NCI-H2029 treated with DMSO at 0.1 percent for 48 hours (cell line): ENCODE measurements at places on chromosomes 11 and 22.

- no peak for DNase-seq
These were observed 13.4 kb upstream of the NECTIN1 start for GRCh38 chr11:119742263-119742861.

- no peak for DNase-seq
These were observed 619 bp downstream of the LRRC75B start for GRCh38 chr22:24592058-24592850.

- DNase-seq: no peak
These were observed 81.4 kb upstream of the CD82 start for GRCh38 chr11:44483919-44484610.

GRCh38 chr11:94586978-94587377 is 19.8 kb downstream of the PIWIL4 start:
- no peak for DNase-seq

DNA sequence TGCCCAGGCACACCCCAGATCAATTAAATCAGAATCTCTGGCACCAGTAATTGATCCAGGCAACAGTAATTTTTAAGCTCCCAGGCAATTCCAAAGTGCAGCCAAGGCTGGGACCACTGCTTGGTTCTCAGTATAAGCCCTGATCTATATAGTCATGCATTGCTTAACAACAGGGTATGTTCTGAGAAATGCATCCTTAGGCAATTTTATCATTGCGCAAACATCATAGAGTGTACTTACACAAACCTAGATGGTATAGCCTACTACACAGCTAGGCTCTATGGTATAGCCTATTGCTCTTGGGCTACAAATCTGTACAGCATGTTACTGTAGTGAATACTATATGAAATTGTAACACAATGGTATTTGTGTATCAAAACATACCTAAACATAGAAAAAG is 651 bp upstream of the C11orf42 start:
- no peak for DNase-seq

- DNase-seq: no peak
These were observed 53.7 kb downstream of the SIK2 start for GRCh38 chr11:111655924-111656323.

DNA sequence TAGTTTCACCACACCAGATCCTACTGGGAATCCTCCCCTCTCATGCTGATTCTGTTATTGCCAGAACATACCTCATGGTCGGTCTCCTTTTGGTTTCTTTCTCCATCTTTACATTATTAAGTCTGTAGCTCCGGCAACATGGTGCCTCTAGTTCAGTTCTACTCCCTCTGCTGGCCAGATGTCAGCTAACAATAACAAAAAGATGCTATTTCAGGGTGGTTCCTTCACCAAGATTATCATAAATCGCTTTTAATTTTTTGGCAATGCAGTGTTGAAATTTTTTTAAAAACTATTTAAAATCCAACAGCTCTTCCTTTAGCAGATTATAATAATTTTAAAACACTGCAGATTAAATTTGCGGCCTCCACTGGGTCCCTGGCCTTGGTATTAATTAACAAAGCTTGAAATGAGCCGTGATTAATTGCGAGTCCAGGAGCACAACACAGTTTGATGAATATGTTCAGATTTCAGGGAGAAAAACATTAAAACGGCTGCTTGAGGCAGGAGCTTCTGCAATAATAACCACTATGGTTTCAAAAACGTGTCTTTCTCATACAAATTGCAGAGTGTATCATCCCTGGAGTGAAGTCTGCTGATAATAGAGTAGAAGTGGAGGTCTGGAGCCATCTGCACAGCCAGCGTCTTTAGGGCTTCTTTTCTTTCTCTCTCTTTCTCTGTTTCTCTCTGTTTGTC is 492.9 kb upstream of the KIRREL3 start:
- DNase-seq: no peak

- no peak for DNase-seq
These were observed 24.0 kb downstream of the PAX6 start for GRCh38 chr11:31786996-31787685.

GRCh38 chr22:41579297-41579996 is 10.2 kb downstream of the PMM1 start:
- DNase-seq: no peak

- no peak for DNase-seq
These were observed 316.0 kb upstream of the MTNR1B start for GRCh38 chr11:92653454-92653853.

DNA sequence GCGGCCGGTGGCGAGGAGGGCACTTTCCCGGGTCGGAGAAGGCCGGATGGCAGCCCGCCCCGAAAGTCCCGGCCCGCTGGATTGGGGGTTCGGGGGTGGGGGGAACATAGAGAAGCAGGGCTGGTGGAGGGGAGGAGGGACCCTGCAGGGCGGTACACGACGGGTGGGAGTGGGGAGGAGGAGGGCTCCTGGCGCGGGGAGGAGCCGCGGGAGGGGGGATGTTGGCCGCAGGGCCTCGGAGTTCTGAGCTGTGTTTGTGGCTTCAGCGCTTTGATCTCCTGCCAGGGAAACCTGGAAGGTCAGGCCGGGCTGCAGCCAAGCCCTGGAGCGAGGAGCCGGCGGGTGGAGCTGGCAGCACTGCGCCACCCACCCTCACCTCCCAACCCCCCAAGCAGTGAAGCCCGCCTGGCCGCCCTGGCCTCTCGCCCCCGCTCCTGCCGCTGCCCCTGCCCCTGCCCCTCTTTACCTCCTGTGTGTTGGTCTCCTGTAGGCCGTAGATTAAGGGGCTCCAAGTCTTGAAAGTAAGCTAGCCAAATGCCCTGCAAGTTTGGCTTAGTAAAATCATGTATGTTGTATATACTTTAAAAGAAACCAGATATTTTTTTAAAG is 30.9 kb downstream of the C22orf31 start:
- DNase-seq: peak; percentile 6

DNA sequence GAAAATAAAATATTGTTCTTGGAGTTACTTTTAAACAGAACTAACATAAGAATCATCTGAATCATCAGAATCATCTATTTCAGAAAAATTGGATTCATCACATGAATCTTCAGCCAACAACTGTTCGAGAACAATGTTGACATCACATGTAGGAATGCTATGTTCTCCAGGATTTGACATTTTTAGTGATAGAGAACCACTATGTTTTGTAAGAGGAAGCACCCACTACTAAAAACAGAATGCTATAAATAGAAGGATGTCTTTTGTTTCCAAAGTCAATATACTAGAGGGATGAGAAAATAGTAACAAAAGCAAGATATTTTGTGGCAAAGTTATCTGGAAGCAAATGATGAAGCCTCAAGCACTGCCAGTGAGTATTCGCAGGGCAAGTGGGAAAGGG is 263.4 kb upstream of the DDI1 start:
- DNase-seq: no peak

- DNase-seq: no peak
These were observed 7.5 kb upstream of the SIDT2 start for GRCh38 chr11:117171007-117171403.

- no peak for DNase-seq
These were observed 11.4 kb downstream of the SLC6A5 start for GRCh38 chr11:20610825-20611224.

- no peak for DNase-seq
These were observed 14.4 kb downstream of the RNH1 start for GRCh38 chr11:492427-493226.

- DNase-seq: no peak
These were observed 981.0 kb upstream of the FAT3 start for GRCh38 chr11:91243630-91244029.

- DNase-seq: no peak
These were observed 55.2 kb upstream of the SLC22A12 start for GRCh38 chr11:64535811-64536210.

DNA sequence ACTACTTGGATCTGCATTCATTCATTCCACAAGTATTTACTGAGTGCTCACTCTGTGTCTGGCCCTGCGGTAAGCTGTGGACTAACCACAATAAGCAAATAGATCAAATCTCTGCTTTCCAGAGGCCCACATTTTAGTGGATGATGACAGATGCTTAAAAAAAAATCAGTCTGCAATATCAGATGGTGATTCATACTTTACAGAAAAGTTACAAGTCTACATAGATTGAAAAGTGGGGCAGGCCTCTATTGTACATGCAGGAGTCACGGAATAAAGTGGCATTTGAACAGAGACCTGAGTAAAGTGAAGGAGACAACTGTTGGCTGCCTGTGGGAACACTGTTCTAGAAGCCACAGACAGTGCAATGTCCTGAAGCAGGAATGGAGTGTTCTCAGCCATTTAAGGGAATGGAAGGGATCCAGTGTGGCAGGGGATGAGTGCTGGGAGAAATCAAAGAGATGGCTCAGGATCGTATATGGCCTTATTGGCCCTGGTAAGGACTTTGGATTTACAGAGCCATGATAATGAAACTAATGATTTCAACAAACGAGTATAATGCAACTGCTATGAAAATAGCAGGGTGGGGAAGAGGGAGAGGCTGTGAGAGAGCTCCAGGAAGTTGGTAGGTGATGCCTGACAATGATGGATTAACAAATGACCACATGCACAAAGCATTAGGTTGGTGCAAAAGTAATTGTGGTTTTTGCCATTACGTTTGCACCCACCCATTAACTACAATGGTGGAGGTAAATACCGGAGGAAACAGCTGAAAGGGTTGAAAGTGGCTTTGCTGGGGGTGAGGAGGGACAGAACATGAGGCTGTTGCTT is 31.1 kb downstream of the TMEM45B start:
- DNase-seq: peak; percentile 57

DNA sequence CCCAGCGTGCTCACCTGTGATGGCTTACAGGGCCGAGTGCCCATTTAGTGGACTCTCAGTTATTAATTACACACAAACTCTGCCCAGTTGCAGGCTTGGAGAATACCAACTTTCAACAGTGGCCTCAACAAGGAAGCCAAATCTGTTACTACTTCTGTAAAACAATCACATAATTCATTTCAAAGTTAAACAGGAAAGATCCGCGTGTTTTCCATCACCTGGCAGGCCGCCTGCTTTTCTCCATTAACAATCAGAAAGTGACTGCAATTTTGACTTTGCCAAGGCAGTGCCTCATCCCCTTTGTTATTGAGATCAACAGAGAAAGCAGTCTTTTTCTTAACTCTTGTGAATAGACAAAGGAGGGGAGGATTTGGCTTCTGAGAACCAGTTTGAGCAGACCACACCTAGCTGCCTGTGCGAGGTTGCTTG is 77.7 kb downstream of the BARX2 start:
- no peak for DNase-seq

DNA sequence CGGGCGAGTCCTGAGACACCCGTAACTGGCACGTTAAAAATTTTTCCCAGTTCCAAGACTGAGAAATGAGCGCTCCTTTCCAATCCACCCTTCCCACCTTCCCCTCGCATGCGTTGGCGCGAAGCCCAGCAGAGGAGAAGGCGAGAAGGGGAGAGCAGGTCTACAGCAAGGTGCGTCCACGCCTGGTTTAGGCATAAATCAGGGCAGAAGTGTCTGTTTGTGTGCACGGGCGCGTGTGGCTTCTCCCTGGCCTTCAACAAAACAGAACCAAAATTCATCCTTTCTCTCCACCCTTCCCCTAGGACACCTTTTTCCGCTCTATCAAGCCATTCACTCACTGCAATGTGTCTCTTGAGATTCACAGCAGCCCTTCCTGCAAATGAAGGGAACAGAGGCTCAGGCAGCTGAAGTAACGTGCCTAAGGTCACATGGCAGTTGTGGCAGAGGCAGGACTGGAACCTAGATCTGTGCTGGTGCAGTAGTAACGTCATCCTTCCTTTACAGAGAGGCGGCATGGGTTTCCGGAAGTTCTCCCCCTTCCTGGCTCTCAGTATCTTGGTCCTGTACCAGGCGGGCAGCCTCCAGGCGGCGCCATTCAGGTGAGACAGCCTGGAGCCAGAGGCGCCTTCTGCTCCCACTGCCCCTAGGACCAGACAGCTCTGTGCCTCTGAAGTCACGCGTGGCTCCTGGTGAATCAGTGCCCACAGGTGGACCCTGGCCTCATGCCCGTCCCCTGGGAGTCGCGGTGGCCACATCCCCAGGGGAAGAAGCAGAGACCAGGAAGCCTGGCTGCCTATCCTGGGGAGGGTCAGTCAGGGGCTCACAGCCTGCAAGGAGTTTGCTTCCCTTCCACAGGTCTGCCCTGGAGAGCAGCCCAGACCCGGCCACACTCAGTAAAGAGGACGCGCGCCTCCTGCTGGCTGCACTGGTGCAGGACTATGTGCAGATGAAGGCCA is 1.1 kb downstream of the CALCB start:
- DNase-seq: peak; percentile 85

GRCh38 chr11:1230456-1231395 is 7.9 kb downstream of the MUC5B start:
- DNase-seq: no peak

GRCh38 chr11:14273895-14274294 is 85.1 kb downstream of the RRAS2 start:
- no peak for DNase-seq

GRCh38 chr11:105230586-105230985 is 91.0 kb upstream of the CARD18 start:
- no peak for DNase-seq

DNA sequence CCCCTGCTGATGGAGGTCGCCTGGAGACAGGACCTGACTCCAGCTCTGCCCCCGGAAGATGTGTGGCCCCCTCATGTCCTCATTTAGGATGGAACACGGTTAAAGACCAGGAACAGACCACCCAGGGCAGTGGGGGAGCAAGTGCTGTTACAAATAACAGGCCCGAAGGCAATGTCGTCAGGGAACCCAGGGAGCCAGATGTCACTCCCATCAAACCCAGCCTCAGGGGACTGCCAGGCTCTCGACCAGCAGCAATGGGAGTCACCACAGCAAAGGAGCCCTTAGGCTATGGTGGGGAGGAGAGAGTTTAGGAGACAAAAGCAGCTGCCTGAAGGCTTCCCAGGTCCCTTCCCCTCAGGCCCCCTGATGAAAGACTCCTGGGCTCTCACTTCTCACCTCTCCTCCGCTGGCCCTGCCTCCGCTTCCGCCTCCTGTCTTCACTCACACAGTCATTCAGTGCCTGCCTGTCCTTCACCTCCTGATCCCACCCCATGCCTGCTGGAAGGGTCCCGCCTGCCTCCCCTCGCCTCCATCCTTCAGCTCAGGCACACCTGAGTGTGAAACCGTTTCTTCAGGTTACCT is 4.4 kb downstream of the RPS19BP1 start:
- DNase-seq: no peak

DNA sequence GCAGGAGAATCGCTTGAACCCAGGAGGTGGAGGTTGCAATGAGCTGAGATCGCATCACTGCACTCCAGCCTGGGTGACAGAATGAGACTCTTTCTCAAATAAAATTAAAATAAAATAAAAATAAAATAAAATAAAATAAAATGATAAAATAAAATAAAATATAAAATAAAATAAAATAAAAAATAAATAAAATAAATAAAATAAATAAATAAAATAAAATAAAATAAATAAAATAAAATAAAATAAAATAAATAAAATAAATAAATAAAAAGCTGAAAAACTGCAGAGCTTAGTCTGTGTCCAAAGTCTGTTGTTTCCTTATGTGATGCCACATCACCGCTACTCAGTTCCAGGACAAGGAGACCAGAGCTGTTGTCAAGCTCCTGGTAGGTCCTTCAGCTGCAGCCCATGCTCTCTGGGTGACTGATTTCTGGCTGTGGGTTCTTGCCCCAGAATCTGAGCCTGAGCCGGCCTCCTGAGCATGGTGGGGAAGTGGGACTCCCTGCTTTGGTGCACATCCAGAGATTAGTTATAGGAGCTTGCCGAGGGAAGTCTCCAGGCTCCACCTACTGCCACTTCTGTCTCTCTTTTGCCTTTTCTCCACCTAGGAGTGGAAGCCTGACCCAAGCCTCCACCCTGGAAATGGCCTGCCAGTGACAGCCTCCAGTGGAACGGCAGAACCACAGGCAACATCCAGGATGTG is 31.3 kb upstream of the ADA2 start:
- DNase-seq: no peak

GRCh38 chr11:225734-226453 is 10.2 kb downstream of the SIRT3 start:
- no peak for DNase-seq
